ENCODE measurements at places on chromosomes 3 and 15. TPM values are rescaled to one million over a fixed set of nuclear protein-coding genes. Genes with fewer than 3 reads are reported as not detected.

Gene EIF1B
- total RNA-seq: 173 TPM

DNA sequence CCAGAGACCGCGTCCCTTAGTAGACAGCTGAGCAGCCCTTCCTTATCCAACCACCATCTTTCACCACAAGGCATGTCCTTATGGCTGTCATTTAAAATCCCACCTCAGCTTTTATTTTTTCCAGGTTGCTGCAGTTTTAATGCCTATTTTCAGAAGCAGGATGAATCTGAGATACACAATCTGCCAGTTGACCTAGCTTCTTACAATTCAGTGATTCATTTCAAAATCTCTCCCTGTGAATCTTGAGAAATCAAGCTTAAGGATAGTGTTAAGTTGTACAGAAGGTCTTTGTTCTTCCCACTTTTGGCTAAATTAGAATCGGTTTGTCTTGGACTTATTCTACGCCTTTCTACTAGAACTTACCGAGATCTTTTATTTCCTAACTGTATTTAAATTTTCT is 522.3 kb upstream of the CFAP20DC start:
- DNase-seq: no peak

- no peak for DNase-seq
Measured at GRCh38 chr3:45965653-45966052, 22.4 kb downstream of the CXCR6 start.

DNA sequence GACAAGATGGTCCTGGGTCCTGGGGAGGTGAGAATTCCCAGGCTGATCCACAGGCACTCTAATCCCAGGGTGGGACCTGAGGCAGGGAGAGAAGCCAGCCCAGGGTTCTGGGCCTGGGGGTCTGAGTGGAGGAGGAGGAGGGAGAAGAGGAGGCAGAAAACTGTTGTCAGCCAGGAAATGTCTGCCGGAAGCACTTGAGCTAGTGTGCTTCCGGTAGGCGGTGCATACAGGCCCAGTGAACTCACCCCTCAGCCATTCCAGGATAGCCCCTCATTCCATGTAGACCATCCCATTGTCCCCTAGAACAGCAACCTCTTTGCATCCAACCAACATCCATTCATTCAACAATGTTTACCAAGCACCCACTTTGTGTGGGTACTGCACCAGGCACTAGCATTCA is 47.9 kb upstream of the LCTL start:
- DNase-seq: no peak

DNA sequence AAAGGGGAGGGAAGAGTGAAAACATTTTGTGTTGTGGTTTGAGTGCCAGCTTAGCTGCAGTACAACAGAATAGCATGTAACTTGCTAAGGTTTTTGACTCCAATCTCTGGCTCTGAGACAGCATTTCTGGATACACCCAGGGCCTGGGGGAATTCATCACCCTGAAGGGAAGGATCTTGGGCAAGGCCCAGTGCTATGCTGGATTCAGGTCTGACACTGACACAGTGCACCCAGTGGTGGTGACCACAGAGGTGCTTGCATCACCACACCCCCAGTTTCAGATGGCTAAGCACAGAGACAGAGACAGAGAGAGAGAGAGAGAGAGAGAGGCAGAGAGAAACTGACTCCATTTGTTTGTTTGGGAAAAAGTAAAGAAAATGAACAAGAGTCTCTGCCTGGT is 74.1 kb upstream of the KBTBD8 start:
- no peak for DNase-seq

Gene CPB1
- 0.67 TPM for total RNA-seq

GRCh38 chr15:53513431-53513830 is 246.0 kb downstream of the WDR72 start:
- DNase-seq: no peak

Gene MYNN
- 9.9 TPM for total RNA-seq

Gene LRRC28
- 20.0 TPM for total RNA-seq

Gene ALS2CL
- 18.6 TPM for total RNA-seq
